ENCODE measurements at places on chromosomes 16 and 17.

DNA sequence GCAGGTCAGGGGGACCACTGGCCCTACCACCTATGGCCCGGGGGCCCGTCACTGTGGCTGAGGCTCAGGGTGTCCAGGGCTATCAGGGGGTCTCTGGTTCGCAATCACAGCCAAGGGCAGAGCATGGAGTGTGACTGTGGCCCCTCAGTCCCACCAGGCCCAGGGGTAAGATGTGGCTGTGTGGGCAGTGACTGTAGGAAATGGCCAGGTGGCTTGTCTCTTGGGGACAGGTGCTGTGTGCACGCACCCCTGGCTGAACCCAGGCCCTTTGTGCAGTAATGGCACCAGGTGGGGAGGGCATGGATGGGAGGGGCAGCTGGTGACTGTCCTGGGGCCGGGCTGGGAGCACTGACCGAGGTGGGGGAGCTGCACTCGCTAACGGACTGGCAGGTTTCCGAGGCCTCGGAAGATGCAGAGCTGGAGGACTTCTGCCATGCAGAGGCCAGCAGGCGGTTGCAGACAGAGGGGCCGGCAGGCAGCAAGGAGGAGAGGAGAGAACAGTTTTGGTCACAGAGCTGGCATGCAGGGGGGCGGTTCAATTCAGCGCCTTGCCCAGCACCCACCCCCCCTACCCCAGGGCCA is 18.8 kb downstream of the IL34 start:
- no peak for DNase-seq

- DNase-seq: no peak
Observed at GRCh38 chr17:79788455-79788854, 8.4 kb downstream of the CBX8 start.

GRCh38 chr16:49598383-49599170 is 225.0 kb downstream of the C16orf78 start:
- DNase-seq: no peak

DNA sequence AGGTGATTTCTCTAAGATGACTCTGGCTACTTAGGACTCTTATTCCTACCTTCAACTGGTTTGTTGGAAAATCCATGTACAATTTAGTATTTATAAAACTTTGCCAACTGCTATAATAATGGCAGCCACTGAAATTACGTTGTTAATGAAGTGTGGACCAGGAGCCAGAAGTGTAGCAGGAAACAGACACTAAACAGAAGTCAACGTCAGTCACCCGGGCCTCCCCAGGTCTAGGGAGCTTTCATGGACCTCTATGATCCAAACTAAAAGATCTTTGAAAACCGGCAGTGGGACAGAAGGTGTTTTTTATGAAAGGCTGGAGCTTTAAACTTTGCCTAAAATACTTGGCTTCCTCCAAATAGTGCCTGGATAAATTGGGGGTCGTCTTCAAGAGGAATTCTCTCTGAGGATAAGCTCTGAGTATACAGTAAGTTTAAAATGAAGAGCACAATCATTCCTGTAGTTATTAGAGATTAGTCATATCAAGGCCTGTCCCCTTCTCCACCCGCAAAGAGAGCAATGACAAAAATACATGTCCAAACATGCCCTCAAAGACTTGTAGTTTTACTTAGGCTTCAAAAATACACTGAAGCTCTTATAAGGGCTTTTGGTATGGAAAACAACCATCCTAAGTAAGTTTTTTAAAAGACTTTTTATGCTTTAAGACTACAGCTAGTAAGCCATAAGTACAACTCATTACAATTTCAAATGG is 34.6 kb downstream of the DCUN1D3 start:
- DNase-seq: no peak

DNA sequence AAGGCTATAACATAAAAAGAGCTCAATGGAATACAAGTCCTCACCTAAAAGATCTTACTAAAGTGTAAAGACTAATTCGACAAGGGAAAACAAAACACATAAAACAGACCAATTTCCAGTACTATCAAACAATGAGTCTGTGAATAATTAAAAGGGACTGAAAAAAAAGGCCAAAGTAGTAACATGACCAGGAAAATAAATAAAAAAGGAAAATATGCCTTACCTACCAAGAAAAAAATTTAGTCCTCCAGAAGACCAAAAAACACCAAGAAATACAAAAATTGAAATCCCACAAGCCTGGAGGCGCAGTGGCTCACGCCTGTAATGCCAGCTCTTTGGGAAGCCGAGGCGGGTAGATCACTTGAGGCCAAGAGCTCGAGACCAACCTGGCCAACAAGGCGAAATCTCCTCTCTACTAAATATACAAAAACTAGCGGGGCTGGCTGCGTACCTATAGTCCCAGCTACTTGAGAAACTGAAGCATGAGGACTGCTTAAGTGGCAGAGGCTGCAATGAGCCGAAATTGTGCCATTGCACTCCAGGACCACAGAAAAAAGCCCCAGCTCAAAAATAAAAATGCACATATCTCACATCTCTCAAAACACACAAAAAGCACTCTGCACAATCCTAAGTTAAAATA is 60.8 kb downstream of the TEX14 start:
- peak; percentile 3 for DNase-seq

GRCh38 chr16:802914-803753 is 2.6 kb upstream of the GNG13 start:
- no peak for DNase-seq

DNA sequence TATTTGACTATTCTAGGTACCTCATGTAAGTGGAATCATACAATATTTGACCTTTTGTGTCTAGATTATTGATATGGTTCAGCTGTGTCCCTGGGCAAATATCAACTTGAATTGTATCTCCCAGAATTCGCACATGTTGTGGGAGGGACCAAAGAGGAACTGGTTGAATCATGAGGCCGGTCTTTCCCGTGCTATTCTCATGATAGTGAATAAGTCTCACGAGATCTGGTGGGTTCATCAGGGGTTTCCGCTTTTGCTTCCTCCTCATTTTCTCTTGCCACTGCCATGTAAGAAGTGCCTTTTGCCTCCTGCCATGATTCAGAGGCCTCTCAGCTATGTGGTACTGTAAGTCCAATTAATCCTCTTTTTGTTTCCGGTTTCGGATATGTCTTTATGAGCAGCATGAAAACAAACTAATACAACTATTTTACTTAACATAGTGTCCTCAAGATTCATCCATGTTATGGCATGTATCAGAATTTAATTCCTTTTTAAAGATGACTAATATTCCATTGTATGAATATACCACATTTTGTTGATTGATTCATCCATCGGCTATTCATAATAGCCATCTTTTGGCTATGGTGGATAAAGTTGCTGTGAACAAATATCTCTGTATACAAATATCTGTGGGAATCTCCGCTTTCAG is 129.1 kb downstream of the FTO start:
- DNase-seq: no peak

DNA sequence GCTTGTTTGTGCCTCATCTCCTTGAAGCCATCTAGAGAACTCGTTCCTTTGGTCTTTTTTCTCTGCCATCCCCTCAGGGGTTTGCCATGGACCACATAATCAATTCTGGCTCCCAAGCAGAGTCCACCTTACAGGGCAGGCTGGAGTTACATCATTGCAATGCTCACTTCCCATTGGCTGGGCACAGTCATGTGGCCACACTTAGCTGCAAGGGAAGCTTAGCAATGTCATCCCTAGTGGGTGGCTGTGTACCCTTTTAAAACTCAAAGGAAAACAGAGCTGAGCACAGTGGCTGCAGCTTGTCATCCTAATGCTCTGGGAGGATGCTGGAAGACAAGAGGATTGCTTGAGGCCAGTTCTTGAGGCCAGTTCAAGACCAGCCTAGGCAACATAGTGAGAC is 41.9 kb upstream of the POLR3E start:
- no peak for DNase-seq

DNA sequence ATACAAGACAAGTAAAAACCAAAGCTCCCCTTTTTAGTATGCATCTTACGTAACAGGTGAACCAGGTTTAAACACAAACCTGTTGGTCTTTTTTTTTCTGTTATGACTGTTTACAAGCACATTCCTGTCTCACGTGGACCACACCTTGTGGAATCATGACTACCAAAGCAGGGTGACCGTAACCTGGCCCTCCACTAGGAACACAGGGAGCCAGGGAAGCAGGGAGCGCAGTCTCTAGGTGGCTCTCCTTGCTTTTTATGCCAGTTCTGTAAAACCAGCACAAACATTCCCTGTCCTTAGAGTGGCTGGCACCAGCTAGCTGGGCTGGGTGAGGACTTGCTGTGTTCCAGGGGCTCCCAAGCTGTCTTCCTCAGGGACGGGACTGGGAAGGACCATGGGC is 44.1 kb downstream of the DDX19A start:
- no peak for DNase-seq

GRCh38 chr16:12215277-12216105 is 239.0 kb downstream of the SNX29 start:
- DNase-seq: no peak

- DNase-seq: peak; percentile 92
Observed at GRCh38 chr16:27367461-27368357, 34.3 kb upstream of the IL21R start.

DNA sequence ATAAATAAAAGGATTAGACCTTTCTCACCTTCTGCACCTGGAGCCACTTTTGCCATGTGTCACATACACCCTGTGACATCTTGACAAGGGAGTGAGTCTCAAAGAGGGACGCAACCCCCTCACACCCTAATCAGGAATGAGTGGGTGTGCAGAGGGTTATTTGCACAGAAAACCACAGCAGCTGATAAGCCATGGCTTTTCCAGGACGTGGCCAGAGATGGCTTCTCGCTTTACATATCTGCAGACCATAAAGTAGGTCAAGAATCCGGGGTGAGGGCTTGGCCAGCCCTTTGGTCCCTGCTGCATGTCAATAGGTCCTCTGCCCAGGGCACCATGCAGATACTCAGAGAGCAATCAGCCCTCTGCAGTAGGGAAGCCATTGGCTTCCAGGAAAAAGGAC is 2.4 kb upstream of the CD300LF start:
- no peak for DNase-seq

DNA sequence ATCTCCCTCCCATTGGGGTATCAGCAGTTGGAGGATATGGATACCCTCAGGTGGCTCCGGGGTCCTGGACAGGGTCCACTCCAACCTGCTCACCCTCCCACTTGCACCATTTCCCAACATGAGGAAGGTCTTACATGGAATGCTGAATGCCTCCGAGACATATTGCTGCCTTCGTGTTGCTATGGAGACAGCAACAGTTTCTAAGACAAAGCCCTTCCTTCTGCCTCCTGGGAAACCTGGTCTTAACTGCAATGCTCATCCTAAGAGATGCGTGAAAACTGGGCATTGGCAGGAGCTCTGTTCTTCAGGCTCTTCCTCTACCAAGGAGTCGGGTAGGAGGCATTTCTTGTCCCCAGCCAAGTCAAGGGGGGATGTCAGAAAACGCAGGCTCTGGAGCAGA is 45.2 kb downstream of the ST3GAL2 start:
- DNase-seq: no peak

GRCh38 chr16:48244863-48245195 is 729 bp downstream of the LONP2 start:
- DNase-seq: no peak

DNA sequence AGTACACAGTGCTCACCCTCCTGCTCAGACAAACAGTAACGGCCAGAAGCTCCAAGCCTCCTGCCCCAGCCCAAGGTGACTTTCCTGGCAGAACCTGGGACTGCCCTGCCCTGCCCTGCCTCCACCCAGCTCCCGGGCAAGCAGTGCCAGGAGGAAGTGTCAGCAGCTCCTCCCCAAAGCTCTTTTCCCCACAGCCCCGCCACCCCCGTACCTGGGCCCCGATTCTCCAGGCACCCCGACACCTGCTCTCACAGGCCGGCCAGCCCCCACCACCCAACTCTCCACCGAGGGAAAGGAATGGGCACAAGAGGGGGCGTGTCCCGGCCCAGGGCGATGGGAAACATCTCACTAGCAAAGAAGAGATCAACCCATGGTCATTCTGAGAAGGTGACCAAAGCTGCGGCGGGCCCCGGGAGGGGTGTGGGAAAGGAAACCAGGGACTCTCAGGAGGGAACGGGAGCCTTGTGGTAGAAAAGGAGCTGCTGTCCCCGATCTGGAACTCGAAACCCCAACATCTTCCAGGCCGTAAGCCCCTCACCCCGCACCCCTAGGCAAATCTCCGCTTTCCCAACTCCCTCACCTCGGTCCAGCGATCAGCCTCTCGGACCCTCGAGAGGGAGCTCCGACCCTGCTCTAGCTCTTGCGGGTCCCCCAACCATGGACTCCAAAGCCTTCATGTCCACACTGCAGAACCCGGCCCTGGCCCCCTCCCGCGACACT is 1.2 kb downstream of the BCAR1 start:
- no peak for DNase-seq

GRCh38 chr17:50699410-50699809 is 8.3 kb downstream of the ANKRD40 start:
- no peak for DNase-seq
